NCI-H510A treated with DMSO at 0.1 percent for 48 hours (cell line): ENCODE measurements at places on chromosomes 4 and X.

DNA sequence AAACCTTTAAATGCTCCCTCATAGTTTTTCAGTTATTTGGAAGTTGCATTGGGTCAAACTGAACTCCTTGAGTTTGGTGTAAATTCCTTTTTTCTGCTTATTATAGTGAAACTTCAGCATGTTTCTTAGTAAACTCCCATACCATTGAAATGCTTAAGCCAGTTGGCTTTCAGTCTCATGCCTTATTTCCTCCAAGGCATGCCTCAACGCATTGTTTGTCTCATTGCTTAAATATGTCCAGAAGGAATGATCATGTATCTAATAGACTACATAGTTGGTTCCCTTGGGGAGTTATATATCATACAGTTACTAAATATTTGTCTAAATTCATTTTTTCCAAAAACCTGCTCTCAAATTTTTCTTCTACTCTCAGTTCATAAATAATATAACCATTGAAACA, 114.0 kb downstream of the STOX2 start:
- DNase-seq = no peak

GRCh38 chr4:118313098-118313497, 39.7 kb downstream of the PRSS12 start:
- no peak for DNase-seq

GRCh38 chr4:130636486-130636885, 1540.5 kb downstream of the C4orf33 start:
- DNase-seq = no peak

DNA sequence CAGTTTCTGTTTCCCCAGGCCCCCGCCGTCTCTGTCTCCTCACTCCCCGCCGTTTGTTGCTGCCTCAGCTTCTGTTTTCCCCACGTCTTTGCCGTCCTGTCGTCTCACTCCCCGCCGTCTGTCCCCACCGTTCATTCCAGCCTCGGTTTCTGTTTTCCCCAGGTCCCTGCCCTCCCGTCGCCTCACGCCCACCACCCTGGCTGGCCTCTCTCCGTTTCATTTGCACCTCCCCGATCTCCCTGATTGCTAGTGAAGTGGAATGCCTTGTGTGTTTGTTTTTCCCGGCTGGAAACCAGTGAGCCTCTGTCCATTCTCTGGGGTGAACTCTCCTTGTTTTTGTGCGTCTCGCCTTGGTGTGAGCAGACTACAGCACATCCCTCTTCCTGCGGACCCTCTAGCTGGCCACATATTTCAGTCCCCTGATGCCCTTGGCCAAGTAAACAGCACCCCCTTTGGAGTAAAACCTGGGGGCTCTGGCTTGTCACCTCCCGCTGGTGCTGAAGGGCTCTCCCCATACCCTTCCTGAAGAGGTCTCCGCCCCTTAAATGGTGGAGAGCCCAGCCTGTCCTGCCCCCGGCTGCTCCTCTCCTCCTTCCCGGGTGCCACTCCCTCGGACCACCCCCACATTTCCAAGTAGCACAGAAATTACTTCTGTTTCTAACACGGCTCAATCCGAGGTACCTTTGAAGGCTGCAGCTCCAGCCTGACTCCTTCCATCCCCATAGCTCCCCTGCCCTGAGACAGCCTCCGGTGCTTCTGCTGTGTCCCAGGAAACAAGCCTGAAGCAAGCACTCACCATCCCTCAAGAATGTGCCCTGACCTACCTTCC, 13.2 kb downstream of the TMEM175 start:
- no peak for DNase-seq

DNA sequence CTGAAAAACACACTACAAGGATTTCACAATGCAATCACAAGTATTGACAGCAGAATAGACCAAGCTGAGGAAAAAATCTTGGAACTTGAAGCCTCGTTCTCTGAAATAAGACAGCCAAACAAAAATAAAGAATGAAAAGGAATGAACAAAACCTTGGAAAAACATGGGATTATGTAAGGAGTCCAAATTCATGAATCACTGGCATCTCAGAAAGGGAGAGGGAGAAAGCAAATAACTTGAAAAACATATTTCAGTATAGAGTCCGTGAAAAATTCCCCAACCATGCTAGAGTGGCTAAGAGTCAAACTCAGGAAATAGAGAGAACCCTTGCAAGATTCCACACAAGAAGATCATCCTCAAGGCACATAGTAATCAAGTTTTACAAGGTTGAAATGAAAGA, 178.5 kb upstream of the CTSO start:
- no peak for DNase-seq

GRCh38 chr4:140675599-140676231, 80.5 kb downstream of the TBC1D9 start:
- no peak for DNase-seq

- DNase-seq = no peak
Measured at GRCh38 chr4:48905363-48906015, 1.1 kb downstream of the OCIAD2 start.

DNA sequence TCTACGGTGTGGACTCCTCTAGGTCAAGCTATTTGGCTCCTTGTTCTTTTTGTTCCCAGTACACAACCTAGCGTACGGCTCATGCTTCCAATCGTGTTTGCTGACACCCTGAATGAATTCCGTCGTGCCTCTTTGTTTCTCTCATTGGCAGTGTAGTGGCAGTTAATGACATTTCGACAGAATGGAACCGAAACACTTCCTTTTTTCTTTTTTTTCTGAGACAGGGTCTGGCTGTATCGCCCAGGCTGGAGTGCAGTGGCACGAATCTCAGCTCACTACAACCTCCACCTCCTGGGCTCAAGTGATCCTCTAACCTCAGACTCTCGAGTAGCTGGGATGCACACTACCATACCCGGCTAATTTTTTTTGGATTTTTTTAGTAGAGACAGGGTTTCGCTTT, 113.3 kb upstream of the ATP6AP2 start:
- DNase-seq = no peak

DNA sequence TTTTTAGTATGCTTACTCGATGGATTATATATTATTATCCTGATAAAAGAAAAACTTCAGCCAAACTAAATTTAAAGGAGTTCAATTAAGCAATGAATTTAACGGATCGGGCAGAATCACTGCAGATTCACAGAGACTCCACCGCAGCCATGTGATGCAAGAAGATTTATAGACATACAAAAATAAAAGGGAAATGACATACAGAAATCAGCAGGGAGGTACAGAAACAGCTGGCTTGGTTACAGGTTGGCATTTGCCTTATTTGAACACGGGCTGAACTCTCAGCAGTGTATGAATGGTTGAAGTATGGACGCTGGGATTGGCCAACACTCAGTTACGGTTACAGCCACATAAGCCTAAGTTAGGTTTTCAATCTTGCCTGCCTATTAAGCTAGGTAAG, 35.4 kb upstream of the DHRSX start:
- DNase-seq = no peak

DNA sequence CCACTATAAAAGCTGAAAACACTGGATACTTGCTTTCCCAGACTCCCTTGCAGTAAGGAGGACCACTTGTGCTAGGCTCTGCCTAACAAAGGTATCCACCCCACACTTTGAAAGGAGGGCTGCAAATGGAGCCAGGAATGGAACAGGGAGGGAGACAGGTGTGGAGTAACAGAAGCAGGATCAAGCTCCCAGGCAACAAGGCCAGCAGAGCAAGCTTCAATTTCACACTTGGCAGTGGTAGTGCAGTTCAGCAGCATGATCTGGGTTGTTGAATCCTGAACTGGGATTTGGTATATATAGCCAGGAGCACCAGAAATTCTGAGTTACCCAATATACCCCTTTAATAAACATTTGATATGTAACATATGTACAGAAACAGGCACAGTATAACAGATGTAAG, 9.8 kb downstream of the LAMP2 start:
- no peak for DNase-seq

DNA sequence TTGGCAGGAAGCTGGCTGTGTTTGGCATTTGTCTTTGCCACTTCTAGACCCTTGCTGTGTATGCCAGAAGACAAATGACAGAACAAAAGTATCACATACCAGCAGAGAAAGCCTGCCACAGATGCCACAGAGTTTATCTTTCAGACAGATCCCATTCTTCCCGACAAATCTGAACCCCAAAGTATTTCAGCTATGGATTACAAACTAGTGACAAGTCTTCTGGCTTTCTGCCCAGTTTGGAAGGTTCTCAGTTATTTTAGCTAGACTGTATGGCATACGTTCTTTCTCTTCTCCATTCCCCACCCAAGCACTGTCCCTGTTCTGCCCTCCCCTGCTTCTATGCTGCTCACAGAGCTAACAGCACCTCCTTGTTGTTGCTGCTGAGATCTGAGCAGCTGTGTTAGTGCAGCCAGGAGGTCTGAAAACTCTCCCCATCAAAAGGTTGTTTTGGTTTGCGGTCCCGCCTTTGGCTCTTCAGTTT, 236.7 kb downstream of the FRAS1 start:
- DNase-seq = no peak

DNA sequence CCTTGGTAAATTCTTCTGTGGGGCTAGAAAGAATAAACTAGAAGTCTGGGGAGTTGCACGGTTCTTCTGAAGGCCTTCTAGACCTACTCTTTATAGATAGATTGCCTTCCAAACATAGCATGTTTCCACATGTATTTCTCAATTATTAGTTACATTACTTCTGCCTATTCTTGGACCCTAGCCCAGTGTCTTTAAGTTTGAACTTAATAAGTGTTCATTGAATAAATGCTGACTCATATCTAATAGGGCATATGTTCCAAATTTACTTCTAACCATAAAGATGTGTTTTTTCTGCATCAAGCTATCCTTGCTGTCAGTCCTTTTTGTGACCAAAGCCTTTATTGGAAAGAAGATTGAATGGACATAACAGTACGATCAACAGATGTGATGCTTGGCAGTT, 503.6 kb upstream of the ZFP42 start:
- no peak for DNase-seq

- DNase-seq = peak; percentile 22
Measured at GRCh38 chr4:152408514-152409327, 127.2 kb downstream of the FBXW7 start.

- DNase-seq = peak; percentile 56
Measured at GRCh38 chr4:10582059-10582686, 102.4 kb downstream of the CLNK start.

GRCh38 chr4:8117278-8117682, 41.3 kb downstream of the ABLIM2 start:
- DNase-seq = no peak

- DNase-seq = no peak
Measured at GRCh38 chr4:8105306-8106100, 53.1 kb downstream of the ABLIM2 start.

DNA sequence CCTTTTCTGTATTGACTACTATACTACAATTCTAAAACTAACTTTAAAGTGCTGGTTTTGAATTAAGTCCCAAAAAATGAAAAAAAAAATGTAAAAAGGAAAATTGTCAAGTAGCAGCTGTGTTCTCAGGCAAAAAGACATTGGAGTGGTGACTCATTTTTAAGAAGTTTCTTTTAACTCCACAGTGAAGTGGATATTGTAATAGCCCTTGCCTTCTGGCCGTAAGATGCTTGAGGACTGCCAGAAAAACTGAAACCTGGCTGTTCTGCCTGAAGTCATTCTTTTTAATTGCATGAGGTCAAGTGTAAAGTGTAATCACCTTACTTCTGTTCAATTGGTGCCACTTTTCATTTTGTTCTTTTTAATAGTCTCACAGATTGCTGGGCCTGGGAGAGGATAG, 28.9 kb downstream of the SPANXD start:
- DNase-seq = no peak

- DNase-seq = no peak
Measured at GRCh38 chrX:39308126-39308525, 506.9 kb downstream of the MID1IP1 start.

- DNase-seq = no peak
Measured at GRCh38 chrX:7179446-7179845, 31.5 kb upstream of the PUDP start.

DNA sequence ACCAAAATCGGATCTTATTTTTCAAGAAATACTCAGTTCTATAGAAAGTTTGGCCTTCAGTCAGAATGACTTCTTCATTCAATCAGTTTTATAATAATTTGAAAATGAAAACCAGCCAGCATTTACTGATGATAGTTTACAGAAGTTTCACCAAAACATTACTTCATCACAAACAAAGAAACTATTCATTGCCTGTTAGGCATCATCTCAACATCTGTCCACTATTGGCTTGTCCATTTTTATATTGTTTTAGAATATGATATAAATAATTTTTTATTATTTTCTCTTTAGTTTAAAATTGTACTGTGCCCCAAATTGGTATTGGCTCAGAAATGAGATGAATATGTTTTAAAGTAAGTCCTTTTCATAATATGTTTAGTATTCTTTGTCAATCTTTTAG, 38.4 kb downstream of the FAT4 start:
- no peak for DNase-seq

- DNase-seq = no peak
Measured at GRCh38 chr4:163161536-163162205, 5.0 kb downstream of the NAF1 start.

- DNase-seq = no peak
Measured at GRCh38 chr4:145531859-145532258, 50.2 kb downstream of the SMAD1 start.

DNA sequence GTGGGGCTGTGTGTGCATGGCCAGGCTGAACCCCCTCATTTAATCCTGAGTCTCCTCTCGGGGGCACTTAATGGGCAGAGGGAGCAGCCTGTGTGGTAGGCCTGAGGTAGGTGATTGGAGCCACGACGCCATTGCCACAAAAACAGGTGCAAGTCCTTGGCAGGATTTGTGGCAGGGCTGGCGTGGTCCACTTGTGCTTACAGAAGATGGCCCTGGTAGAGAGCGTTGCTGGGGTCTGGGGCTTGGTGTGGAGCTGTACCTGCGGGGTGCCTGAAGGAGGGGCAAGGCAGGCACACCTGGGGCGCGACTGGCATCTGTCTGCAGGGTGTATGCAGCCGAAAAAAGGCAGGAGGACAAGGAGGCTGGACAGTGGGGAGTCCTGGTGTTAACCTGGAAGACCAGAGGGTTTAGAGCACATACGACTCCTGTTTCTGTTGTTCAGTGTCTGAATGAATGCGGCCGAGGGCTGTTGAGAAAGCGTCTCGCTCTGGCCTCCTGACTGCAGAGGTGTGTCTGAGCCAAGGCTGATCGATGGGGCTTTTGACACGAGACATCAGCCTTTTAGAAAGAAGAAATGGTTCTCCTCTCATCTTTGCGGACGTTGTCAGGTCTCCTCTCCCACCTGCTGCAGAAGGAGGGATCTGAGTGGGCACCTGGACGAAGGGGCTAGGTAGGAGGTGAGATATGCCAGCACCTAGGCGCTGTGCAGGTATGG, 52.0 kb downstream of the TBC1D14 start:
- DNase-seq = no peak

DNA sequence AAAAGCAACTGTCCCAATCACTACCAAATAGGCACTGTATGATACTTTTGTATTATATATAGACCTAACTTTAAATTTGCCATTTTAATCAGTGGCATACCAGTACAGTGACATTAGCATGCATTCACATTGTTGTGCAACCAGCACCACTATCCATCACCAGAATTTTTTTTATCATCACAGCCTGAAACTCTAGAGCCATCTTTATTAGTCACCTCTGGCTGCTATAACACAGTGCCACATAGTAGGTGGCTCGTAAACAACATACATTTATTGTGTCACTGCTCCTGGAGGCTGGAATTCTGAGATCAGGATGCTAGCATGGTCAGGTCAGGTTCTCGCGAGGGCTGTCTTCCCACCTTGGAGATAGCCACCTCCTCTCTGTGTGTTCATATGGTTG, 188.4 kb upstream of the GALNT7 start:
- no peak for DNase-seq

- DNase-seq = no peak
Measured at GRCh38 chr4:98521486-98521885, 136.9 kb downstream of the TSPAN5 start.

- DNase-seq = peak; percentile 40
Measured at GRCh38 chr4:69713593-69713992, 46.8 kb downstream of the SULT1B1 start.
